PC-3 (cell line): ENCODE measurements at places on chromosomes 1 and 21. TPM values are rescaled to one million over a fixed set of nuclear protein-coding genes. Genes with fewer than 3 reads are reported as not detected.
A peak's percentile ranks its signal among the peaks of the same experiment; 100 is the strongest.

Gene MTMR11
- total RNA-seq = 5.1 and 7.0 TPM in 2 replicates

GRCh38 chr21:42515708-42516502 lies 2.3 kb downstream of the SLC37A1 start:
- H3K27ac ChIP-seq = peak overlapping the region; percentile 92
- DNase-seq = peak; percentile 97
- no peaks in the 10 kb centered on the region for H3K27me3 ChIP-seq
- H3K36me3 ChIP-seq = peaks cover 24% of the 10 kb centered on the region
- H3K4me1 ChIP-seq = peaks cover 44% of the 10 kb centered on the region

Gene ARMH1
- 0.15 TPM in 1 of 2 replicates, not detected in the other for total RNA-seq

Gene PLXNA2
- 15.8 and 16.2 TPM in 2 replicates for total RNA-seq

Gene C8A
- not detected in 2 replicates for total RNA-seq

DNA sequence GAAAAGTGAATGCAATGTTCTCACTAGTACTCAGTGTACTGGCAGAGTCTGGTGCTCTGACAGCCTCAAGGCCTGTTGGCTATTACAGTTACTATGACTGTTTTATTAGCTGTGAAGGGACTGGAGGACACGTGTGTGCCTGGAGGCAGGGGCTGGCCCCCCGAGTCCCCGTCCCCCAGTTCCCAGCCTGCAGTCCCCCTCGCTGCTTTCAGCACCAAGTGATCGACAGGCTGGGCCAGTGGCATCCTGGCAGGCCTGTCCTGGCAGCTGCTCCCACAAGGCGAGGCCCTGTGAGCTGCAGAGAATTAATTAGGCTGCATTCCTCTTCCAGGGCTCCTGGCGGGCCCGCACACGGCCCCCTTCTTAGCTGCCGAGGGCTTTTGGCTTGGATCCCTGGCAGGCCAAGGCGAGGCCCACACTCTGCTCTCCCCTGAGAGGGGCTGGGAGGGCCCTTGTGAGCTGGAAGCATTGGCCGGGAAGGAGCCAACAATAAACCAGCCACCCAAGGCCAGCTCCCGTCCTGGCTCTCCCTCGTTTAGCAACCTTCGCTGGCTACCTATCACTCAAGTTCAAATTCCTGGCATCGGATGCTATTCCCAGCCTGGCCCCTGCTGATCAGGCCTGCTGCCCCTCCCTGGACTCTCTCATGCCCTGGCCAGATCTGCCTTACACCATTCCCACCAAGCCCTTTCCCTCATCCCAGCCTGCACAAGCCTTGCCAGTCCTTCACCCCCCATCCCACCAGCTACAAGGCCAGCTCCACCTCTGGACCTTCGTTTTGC lies 9.8 kb downstream of the EDN2 start:
- no peak for DNase-seq
- H3K27me3 ChIP-seq = no peaks in the 10 kb centered on the region
- H3K36me3 ChIP-seq = no peaks in the 10 kb centered on the region

Gene TINAGL1
- 176 and 217 TPM in 2 replicates for total RNA-seq

DNA sequence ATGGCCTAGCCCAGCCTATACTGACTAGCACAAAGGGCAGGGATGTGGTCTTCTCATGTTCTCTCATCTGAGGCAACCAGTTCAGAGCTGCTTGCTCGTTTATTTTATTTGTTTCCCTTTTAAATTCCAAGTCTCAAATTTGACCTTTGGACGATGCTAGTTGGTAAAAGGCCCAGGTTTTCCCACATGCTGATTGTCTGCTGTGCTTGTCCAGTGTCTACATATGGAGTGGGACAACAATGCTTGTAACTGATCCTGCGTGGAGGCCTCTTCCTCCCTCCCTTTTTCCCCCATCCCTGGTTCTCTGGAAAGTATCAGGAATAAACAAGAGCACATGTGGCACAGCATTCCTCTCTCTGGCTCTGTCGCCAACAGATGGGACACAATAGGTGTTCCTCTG lies 34.0 kb upstream of the BEND5 start:
- no peak for DNase-seq
- H3K4me3 ChIP-seq = no peak overlapping the region
- H3K4me1 ChIP-seq = no peaks in the 10 kb centered on the region
- H3K36me3 ChIP-seq = no peaks in the 10 kb centered on the region

DNA sequence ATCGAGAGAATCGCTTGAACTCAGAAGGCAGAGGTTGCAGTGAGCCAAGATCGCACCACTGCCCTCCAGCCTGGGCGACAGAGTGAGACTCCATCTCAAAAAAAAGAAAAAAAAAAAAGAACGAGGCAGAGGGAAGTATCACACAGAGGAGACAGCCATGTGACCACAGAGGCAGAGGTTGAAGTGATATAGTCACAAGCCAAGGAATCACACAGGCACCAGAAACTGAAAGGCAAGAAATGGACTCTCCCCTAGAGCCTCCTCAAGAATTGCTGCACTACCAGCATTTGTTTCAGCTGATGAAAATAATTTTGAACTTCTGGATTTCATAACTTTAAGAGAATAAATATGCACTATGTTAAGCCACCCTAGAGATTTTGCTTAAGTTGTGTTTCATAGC lies 459.6 kb downstream of the PTPRC start:
- no peak overlapping the region for H3K4me3 ChIP-seq
- no peak overlapping the region for H3K27ac ChIP-seq
- H3K4me1 ChIP-seq = no peaks in the 10 kb centered on the region
- H3K36me3 ChIP-seq = no peaks in the 10 kb centered on the region

DNA sequence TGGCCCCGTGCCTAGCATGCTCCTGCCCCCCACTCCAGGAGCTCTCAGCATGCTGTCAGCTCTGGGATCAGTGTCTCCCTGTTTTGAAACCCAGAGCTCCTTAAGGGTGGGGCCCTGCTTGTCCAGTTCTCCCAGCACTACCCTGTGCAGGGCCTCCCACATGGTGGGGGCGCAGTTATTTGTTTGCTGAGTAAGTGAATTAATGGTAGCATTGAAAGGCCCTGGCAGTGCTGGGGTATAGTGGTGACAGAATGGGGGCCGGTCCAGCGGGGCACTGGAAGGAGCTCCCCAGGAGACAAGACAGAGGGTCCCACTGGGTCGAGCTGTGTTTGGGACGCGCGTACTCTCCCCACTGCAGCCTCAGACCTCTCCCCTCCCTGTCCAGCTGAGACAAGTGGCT lies 99.9 kb downstream of the NPHP4 start:
- H3K27me3 ChIP-seq = no peaks in the 10 kb centered on the region
- H3K4me1 ChIP-seq = no peaks in the 10 kb centered on the region
- no peak for DNase-seq
- no peak overlapping the region for H3K4me3 ChIP-seq

DNA sequence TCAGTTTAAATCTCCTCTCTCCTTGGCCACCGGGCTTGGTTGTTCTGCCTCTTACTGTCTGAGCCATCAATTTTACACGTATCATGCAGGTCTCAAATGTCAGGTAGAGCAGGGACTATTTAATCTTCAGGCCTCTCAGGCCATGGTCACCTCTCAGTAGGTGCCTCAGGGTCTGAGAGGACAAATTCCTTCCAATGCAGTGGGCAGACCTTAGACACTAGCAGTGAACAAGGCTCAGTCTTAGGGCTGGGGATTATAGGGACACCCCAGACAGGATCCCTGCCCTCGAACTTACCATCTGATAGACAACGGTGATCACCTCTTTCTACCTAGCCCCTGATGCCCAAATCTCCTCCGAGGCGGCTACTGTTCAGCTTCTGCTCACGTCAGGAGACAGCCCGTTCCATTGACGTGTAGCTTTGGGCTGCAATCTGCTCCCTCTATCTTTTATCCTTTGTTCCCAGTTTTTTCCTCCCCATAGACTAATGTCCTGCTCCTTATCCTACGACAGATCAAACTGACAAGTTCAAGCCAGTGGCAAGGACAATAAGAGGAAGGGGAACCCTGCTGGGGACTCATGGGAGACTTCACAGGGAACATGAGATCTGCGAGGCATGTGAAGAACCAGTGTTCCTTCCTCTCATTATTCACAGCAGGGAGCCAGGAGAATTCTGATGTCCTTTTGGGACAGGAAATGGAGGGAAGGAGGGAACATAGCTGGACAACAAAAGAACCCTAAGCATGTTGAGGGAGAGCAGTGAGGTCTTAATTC lies 1.4 kb upstream of the MYOG start:
- DNase-seq = no peak
- no peaks in the 10 kb centered on the region for H3K36me3 ChIP-seq
- H3K27me3 ChIP-seq = peaks cover 39% of the 10 kb centered on the region
- no peak overlapping the region for H3K27ac ChIP-seq

DNA sequence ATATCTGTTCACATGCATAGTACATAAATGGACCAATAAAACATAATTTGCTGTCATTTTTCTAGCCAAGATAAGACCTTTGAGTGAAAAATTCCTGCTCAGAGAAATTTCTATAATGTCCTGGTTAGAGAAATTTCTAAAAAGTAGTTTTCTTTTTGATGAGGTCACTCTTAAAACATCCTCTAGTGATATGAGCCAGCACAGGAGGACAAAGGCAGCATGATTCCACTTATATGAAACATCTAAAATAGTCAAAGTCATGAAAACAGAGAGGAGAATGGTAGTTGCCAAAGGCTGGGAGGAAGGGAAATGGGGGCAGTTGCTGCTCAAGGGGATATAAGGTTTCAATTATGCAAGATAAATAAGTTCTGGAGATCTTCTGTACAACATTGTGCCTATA lies 239.4 kb downstream of the BACH1 start:
- no peak for DNase-seq
- H3K27me3 ChIP-seq = no peaks in the 10 kb centered on the region
- no peaks in the 10 kb centered on the region for H3K4me1 ChIP-seq
- no peak overlapping the region for H3K27ac ChIP-seq
- no peak overlapping the region for H3K4me3 ChIP-seq

DNA sequence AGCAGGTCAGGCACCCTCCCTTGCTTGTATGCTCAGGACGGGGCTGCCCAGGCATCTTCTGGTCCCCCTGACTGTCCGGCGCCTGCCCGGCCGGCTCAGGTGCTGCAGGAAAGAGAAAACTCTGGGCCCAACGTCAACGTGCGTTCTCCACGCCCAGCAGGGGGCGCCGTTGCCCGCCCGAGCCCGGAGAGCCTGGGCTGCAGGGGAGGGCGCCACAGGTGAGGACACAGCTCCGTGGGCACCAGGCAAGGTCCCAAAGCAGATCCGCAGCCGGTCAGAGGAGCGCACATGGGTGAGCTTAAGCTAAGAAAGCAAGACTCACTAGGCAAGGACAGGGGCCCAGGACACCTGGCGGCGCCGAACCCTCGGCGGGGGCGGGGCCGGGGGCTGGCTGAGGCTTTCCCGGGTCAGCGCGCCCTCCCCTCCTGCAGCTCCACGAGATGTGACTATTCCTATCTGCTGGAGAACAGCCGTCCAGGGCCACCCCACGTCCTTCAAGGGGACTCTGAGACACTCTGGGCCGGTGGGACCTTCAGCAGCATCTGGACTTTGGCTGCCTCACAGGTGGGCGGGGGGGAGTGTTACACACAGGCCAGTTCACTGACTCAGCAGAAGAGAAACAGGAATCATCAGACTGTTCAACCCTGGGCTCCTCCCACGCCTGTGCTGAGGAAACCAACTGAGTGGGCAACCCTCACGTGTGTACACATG lies 29.3 kb downstream of the KRTAP10-1 start:
- H3K36me3 ChIP-seq = no peaks in the 10 kb centered on the region
- H3K27ac ChIP-seq = no peak overlapping the region
- H3K4me1 ChIP-seq = peaks cover 11% of the 10 kb centered on the region; the same call in 1 of the 2 replicates
- peak overlapping the region; percentile 71 for H3K4me3 ChIP-seq

Gene GBP3
- total RNA-seq = 23.3 and 24.9 TPM in 2 replicates

DNA sequence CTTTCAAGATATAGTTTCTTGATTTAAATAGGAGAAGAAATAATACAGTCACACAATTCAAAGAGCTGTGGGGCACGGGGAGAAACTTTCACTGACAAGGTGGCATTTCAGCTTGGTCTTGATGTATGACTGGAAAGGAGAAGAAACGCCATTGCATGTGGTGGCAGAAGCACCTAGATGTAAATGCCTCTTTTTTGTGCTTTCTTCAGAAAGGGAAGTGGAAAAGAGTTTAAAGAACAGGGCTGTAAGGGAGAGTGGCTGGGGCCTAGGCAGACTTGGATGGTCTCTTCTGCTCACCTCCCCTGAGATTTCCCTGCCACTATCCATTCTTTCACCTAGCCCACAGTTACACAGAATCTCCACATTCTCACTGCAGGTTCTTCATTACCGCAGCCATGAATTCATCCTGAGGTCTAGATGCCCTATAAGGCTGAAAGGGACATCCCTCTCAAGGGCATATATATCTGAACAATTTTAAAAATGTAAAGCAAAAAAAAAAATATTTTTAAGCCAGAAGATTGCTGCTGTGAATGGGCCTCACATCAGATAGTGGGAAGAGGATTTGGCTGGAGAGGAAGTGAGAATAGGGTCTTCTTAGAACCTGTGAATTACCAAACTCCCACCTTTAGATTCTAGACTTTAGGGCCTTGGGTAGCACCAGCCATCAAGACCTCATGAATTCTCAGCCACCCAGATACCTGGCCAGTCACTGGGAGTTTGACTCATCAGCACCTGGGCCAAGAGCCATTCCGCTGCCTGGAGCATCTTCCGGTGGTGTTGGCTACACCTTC lies 23.4 kb downstream of the CACNA1E start:
- DNase-seq = no peak
- H3K4me1 ChIP-seq = no peaks in the 10 kb centered on the region
- H3K27me3 ChIP-seq = no peaks in the 10 kb centered on the region
- H3K36me3 ChIP-seq = no peaks in the 10 kb centered on the region

DNA sequence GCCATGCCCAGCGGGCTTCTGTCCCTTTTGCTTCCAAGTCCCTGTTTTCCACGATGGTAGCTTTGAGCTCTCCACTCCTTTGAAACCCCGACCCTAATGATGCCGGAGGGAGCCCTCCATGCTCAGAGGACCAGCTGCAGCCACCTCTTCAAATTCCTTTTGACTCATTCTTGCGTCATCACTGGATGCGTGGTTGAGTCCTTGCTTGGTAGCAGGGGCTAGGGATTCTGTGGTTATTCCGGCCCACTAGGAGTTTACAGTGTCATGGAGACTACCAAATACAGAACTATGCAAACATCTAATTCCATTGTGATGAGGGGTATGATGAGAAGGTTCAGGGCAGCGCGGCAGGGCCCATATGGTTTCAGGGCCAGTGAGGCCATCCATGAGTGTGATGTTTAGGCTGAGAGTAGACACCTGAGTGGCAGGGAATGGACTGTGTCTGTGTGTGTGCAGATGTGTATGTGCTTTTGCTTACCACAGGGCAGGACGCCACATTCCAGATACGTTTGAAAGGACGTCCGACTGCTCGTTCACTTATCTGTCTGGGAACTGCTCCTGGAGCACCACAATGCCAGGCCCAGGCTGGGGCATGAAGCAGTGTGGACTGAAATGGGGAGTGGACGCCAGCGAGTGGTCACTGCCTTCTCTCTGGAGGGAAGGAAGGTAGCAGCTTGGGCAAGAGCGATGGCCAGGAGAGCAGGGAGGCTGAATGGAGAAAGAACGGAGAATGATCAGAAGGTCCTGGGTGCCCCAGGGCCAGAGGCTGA lies 30.4 kb upstream of the ZBTB21 start:
- no peaks in the 10 kb centered on the region for H3K36me3 ChIP-seq
- no peaks in the 10 kb centered on the region for H3K27me3 ChIP-seq
- H3K4me3 ChIP-seq = no peak overlapping the region

DNA sequence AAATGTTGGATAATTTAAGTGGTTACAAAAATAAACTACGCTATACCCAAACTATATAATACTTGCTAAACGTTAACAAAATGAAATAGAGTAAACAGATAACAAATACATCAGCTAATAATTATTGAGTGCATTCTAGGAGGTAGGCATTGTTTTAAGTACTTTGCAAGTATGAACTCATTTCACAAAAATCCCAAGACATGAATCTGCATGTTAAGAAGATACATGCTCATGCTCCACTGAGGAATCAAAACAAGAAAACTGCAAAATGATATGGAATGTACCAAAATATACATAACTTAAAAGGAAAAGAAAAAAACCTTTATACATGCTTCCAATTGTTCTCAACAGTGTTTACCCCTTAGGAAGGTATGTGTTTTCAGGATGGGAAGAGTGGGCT lies 2.5 kb downstream of the FRRS1 start:
- H3K36me3 ChIP-seq = 0 out of 2 replicates have a peak, but pooled peaks cover 9% of the 10 kb centered on the region
- H3K4me1 ChIP-seq = peaks cover 17% of the 10 kb centered on the region
- H3K4me3 ChIP-seq = no peak overlapping the region
- no peak overlapping the region for H3K27ac ChIP-seq
- no peaks in the 10 kb centered on the region for H3K27me3 ChIP-seq

Gene RIPPLY3
- total RNA-seq = 10.0 and 11.4 TPM in 2 replicates
